ENCODE measurements at places on chromosomes 7 and 10. TPM values are rescaled to one million over a fixed set of nuclear protein-coding genes. Genes with fewer than 3 reads are reported as not detected.

The LIPN gene
- total RNA-seq, result 1.4 TPM

DNA sequence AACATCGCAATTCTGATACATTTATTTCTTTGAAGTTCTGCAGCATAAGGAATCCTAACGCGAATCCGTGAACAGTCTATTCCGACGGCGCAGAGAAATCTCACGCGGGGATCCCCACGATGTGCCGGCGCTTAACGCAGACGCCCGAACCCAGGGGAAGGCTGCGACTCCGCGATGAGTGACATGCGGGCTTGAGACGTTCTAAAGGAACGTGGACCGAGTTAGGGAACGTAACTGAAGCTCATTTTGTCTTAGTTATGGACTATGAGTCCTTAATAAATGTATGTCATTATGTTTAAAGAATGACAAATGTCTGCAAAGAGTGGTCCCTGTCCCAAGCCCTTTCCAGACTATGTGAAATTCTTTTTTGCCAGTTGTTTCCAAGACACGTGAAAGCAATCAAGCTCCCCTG lies 995 bp upstream of the PARD3 start:
- no peak for DNase-seq

DNA sequence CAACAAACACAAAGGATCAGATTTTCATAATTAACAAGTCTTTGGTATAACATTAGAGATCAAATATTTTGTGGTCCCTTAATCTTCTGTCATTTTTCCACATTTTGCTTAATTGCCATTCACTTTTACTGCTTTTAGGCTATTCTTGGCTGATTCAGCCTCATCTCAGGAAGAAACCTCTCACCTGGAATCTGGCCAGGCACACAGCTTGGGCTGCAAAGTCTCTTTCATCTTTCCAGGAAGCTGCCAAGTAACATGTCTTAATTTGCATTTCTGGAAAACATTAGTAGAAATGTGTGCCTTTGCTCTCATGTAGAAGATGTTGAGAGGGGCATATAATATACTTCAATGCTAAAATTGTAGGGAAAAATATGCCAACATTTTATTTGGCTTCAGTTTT lies 174.2 kb upstream of the STEAP4 start:
- DNase-seq, result no peak

- no peak for DNase-seq
Measured at GRCh38 chr10:72320676-72321247, 34.0 kb downstream of the DNAJB12 start.

GRCh38 chr10:98212196-98212595 lies 55.8 kb downstream of the LOXL4 start:
- DNase-seq, result no peak

Measured in omental fat pad (tissue), 4 donors.